ENCODE measurements at places on chromosomes 4 and X.

DNA sequence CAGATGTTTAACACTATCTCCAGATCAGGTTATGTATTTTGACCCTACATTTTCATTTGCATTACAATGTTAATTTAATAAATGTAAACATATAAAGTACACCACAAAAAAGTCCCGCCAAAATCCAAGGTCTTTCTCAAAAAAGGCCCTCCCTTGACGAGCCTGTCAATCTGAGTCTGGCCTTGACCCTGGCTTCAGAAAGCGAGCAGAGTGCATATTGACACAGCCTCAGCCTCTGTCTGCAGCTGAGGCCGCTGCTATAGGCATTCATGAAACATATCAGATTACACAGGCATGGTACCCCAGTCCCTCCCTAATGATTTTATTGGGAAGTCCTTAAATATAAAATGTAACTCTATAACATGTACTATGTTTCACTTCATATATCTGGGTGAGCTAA lies 6.2 kb downstream of the MBNL3 start:
- no peak for DNase-seq

DNA sequence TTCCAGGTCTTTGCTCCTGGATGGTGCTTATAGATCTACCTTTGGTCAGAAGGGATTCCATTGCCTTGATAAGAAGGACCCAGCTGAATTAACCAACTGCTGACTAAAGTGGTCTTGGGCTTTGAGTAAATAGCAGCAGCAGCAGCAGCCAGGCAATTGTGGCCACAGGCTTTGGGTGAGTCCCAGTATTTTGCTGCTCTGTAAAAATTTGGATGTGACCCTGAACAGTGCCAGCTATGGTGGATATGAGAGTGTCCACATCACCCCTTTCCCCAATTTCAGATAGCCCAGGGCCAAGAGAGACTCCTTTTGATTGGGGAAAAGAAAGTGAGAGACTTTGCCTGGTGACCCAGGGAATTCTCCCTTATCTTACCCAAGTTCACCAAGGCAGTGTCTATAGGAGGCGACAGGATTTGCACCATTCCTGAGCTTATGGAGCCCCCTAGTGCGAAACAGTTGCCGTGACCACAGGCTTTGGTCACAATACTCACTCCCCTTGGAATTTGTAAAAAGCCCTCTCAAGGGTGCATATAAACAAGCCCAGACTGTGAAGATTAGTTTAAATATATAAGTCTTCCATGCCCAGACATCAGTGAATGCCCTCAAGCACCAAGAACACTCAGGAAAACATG lies 518.0 kb downstream of the TMA16 start:
- DNase-seq = no peak

GRCh38 chr4:127400276-127400675 lies 232.5 kb upstream of the INTU start:
- no peak for DNase-seq

DNA sequence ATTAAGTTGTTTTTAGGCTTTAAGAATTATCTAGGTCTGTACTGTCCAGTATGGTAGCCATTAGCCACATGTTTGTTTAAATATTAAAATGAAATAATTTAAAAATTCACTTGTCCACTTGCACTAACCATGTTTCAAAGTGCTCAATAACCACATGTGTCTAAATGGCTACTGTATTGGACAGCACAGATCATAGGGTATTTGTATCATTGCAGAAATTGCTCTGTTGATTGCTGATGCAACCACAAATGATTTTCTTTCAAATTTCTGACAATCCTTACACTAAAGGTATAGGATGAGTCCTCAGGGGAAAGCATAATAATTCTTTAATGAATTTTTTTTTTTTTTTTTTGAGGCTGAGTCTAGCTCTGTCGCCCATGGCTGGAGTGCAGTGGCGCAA lies 84.9 kb downstream of the KDM6A start:
- DNase-seq = no peak

GRCh38 chr4:124943938-124944337 lies 231.4 kb upstream of the ANKRD50 start:
- no peak for DNase-seq
